ENCODE measurements at places on chromosomes 4 and X.

DNA sequence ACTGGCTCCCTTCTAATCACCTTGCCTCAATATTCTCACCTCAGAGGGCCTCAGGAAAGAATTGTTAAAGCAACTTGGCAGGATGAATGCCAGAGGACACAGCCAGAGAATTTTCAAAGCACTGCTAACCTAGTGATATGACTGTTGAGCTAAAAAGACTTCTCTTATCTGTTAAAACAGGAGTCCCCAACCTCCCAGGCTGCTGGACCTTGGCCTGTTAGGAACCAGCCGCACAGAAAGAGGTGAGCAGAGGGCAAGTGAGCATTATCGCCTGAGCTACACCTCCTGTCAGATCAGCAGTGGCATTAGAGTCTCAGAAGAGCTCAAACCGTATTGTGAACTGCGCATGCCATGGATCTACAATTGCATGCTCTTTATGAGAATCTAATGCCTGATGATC, 1.7 kb upstream of the KCNE5 start:
- DNase-seq: no peak

GRCh38 chr4:78669453-78669852, 106.7 kb upstream of the BMP2K start:
- DNase-seq: no peak

GRCh38 chr4:30429813-30430761, 290.1 kb upstream of the PCDH7 start:
- DNase-seq: peak; percentile 23

DNA sequence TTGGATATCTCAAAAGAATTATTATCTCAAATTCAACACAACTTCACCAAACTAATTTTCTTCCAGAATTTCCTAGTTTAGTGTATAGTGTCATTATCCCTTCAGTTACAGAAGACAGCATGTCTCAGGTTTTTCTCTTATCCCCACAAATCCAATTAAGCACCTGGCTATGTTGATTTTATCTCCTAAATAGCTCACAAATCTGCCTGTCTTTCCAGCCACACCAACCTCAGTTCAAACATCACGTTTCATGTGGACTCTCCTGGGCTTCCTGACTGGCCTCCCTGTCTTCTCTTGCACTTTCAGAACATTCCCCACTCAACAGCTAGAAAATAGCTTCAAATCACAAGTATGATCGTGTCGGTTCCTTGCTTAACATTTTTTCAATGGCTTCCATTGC, 14.8 kb downstream of the STK32B start:
- DNase-seq: no peak

GRCh38 chrX:118513120-118513898, 17.7 kb downstream of the DOCK11 start:
- DNase-seq: no peak

- DNase-seq: no peak
These were observed 67.4 kb downstream of the VCX2 start for GRCh38 chrX:8103655-8104054.

DNA sequence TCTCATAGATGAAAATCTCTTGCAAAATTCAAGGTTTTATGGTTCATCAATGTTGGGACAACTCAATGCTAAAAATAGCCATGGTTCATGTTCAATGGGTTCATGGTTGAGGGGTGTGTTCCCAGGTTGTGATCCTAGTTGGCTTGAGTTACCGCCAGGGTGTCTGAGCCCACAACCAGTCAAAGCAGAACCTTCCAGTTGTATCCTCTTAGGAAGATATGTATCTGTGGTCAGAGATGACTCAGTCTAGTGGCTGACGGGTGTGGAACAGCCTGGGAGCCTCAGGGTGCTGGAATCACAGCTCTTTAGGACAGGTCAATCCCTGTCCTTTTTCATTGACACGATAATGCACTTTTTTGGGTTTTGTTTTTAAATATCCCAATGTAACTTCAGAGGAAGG, 192.3 kb upstream of the NR3C2 start:
- DNase-seq: no peak

GRCh38 chrX:124341396-124342132, 4.8 kb upstream of the SH2D1A start:
- no peak for DNase-seq

Measured in SW 1271 (cell line).